ENCODE measurements at places on chromosomes 4 and X. TPM values are rescaled to one million over a fixed set of nuclear protein-coding genes. Genes with fewer than 3 reads are reported as not detected.
A peak's percentile ranks its signal among the peaks of the same experiment; 100 is the strongest.

GRCh38 chr4:48635310-48635709 is 144.8 kb downstream of the FRYL start:
- peak; percentile 64 for DNase-seq

- no peak for DNase-seq
These were observed 92.2 kb downstream of the NHSL2 start for GRCh38 chrX:72002875-72003274.

DNA sequence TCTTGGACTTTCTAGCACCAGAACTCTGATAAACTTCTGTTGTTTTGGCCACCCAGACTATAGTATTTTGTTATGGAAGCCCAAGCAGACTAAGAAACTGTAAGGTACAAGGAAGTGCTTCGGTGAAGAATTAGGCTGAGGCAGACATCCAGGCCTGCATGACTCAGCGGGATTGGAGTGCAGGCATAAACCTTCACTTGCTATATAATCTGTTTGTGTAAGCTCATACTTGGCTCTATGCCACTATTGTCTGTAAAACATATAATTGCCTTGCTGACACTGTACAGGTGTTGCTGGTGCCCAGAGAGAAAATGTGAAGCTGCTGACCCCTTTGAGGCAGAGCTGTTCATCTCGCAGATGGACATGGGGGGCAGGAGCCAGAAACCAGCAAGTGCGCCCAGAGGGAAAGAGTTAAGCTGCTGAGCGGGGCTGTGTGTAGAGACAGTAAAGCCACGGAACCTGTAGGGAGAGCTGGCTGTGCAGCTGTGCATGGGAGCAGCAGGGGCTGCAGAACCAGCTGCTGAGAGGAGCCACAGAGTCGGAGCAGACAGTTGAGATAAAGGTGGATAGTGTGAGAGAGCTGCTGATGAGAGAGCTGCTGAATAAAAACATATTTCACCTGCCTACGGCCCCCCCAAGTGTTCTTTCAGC is 96.2 kb downstream of the RBM46 start:
- DNase-seq: peak; percentile 66

DNA sequence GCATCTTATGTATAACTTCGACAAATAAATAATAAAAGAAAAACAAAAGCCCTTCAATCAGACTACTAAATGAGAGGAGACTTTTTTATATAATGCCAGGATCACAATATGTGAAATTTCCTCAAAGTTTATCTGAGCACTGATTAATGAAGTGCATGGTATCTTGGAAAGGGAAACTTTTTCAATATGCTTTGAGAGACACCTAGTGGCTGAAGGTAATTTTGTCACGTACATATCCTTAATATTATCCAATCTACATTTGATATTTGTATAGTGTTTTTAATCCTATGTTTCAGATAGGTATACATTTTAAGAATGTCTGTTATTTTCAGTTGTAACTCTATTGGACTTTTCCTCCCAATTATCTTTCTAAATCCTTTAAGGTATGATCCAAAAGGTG is 146.8 kb downstream of the KLHL4 start:
- no peak for DNase-seq

DNA sequence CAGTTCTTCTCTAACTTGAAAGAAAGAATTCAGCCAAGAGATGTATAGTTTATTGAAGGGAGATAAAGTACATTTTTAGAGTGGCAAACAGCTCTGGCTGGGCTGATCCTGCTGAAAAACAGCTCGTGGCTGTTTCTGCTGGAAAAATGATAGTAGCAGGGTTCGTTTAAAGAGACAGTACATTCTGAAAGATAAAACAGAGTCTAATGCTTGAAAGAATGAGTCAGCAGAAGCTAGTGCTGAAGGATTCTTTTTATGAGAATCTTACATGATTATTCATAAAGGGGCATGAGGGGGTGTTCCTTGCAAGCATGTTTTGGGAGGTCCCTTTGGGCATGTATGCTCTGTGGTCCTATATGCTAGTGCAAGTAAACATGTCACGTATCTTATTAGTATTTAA is 790.0 kb downstream of the PCDH18 start:
- DNase-seq: peak; percentile 40

GRCh38 chr4:3524920-3525319 is 7.3 kb downstream of the LRPAP1 start:
- no peak for DNase-seq

DNA sequence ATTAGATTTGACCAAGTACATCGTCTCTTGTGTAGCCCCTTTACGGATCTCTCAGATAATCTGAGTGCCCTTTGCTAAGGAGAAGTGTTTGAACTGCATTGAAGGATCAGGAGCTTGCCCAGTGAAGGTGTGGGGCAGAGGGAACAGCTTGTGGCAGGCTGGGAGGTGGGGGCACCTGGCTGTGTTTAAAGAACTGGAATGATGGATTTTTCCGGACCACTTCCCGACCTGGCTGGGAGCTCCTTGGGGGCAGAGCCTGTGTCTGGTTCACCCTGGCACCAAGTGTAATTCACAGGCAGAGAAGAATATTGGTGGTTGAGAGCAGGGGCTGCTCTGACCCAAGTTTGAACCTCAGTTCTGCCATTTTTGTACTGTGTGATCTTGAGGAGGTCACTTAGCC is 18.5 kb downstream of the TBC1D14 start:
- no peak for DNase-seq

DNA sequence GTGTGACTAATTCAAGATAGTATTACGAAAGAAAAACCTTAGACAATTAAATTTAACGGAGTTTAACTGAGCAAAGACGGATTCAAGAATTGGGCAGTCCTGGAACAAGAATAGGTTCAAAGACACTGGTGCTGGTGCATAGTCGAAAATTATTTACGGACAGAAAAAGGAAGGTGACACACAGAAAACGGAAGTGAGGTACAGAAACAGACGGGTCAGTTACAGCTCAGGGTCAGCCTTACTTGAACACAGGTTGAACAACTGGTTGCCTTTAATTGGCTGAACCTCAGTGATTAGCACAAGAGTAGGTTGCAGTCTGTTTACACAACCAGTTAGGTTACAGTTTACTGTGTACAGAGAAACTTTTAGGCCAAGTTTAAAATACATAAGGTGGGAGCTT is 31.5 kb downstream of the KLHL8 start:
- DNase-seq: peak; percentile 29

DNA sequence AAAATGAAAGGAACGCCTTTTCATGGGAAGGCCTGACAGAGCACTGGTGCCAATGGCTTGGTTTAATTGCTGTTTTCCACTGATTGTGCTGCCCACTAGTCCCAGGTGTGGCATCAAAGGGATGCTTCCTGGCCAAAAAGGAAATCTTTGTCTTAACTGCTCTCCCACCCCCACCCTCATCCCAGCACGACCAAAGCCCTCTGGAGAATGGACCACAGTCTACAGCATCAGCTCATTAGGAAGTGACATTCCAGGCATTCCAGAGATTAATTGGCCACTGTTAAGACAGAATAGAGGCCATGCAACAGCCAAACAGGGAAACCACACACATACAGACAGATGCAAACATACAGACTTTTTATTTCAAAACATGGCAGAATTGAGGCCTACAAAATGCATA is 143.2 kb downstream of the LHFPL1 start:
- no peak for DNase-seq

GRCh38 chr4:120843849-120844527 is 78.5 kb downstream of the PRDM5 start:
- no peak for DNase-seq

GRCh38 chrX:73214426-73215094 is at the start of gene NAP1L2:
NAP1L2 (minus strand) TSS chrX:73214851; CDS start chrX:73214492, 359 bp downstream.
- peak; percentile 51 for DNase-seq

GRCh38 chr4:101315786-101316185 is 31.5 kb downstream of the PPP3CA start:
- no peak for DNase-seq

GRCh38 chr4:28774344-28774743 is 1913.7 kb downstream of the STIM2 start:
- DNase-seq: no peak

DNA sequence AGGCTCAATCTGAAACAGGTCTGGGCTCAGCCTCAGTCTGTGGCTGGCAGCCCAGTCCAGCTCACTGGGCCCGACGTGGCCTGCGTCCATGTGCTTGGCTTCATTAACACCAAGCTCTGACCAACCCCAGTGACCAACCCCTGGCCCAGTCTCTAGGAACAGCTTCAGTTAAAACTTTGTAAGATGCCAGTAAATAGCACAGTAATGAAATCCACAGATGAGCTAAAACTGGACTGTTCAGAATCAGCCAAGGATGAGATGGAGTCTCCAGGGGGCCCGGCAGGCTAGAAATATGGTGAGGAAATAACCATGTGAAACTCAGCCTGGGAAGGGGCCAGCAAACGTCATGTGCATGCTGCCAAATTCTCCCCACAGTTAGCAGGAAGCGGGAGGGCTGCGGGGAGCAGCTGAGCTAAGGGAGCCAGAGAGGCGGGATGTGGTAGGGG is 37.1 kb upstream of the XPNPEP2 start:
- no peak for DNase-seq

GRCh38 chr4:7738458-7739076 is 201.1 kb downstream of the AFAP1 start:
- no peak for DNase-seq

- DNase-seq: peak; percentile 79
These were observed 90.5 kb upstream of the RAPGEF2 start for GRCh38 chr4:159012381-159012780.

DNA sequence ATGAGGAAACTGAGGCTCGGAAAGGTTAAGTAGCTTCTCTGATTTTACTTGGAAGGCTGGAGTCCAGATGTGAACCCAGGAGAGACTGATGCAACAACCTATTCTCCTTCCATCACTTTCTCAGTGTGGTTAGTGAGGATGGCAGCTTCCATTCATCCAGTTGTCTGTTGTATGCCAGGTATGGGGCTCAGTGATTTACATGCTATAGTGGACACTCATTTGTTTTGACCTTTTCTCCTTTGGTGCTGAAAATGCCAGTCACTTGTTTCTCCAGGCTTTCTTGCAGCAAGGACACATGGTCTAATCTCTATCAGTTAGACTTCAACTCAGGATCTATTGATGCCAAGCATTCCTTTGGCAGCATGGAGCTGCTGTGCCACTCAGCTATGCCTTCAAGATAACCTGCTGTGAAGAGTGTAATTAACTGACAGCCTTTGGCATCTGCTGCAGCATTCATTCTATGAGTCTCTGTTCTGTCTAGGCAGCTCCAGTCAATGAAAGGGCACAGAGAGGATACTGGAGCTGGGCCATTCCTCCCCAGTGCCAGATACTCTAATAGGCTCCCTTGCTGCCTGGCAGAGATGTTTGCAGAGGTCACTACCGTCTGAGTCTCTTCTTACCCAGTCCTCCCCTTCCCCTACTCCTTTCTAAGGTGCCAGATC is 11.0 kb upstream of the CWH43 start:
- DNase-seq: no peak

DNA sequence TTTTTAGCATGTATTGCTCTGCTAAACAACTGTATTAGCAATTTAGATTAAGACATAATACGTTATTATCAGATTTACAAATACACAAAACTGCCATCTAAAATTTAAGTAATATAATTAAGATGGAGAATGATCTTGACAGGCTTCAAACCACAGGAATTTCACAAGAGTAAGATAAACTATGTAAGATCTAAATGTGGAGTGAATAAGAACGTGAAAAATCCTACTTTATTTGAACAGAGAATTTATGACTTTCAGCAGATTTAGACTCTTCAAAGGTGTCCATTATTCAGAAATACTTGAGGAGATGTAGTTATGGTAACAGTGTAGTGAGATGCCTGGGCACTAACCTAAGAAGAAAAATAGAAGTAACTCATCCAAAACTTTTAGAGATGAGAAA is 73.2 kb downstream of the SLC4A4 start:
- DNase-seq: no peak

GRCh38 chrX:136126872-136127406 is 20.4 kb upstream of the FHL1 start:
- no peak for DNase-seq

GRCh38 chr4:5933116-5933515 is 40.2 kb upstream of the CRMP1 start:
- no peak for DNase-seq

DNA sequence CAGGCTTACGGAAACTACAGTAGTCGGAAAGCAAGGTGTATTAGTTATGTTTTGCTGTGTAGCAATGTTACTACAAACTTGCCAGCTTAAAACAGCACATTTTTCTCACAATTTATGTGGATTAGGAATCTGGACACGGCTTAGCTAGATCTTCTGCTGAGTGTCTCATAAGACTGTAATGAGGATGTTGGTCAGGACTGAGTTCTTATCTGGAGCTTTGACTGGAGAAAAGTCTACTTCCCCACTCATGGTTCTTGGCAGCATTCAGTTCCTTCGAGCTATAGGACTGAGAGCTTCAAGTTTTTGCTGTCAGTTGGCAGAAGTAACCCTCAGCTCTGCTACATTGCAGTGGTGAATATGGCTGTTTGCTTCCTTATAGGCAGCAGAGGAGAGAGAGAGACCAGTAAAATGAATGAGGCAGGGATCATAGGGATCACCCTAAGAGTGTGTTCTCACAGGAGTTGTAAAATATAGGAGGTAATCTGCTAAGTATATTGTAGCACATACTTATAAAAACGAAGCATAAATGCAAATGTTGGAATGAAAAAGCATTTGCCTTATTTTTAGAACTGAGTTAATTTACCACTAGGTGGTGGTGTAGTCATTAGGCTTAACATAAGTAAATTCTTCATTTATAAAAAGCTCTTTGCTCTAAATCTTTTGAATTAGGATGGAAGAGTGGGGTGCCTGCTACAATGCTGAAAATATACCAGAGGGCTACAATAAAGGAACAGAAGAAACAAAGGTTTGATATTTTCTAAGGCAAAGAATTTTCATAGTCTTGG is 38.6 kb downstream of the ALG13 start:
- no peak for DNase-seq

- DNase-seq: no peak
These were observed 138.8 kb upstream of the BANK1 start for GRCh38 chr4:101651778-101652177.

DNA sequence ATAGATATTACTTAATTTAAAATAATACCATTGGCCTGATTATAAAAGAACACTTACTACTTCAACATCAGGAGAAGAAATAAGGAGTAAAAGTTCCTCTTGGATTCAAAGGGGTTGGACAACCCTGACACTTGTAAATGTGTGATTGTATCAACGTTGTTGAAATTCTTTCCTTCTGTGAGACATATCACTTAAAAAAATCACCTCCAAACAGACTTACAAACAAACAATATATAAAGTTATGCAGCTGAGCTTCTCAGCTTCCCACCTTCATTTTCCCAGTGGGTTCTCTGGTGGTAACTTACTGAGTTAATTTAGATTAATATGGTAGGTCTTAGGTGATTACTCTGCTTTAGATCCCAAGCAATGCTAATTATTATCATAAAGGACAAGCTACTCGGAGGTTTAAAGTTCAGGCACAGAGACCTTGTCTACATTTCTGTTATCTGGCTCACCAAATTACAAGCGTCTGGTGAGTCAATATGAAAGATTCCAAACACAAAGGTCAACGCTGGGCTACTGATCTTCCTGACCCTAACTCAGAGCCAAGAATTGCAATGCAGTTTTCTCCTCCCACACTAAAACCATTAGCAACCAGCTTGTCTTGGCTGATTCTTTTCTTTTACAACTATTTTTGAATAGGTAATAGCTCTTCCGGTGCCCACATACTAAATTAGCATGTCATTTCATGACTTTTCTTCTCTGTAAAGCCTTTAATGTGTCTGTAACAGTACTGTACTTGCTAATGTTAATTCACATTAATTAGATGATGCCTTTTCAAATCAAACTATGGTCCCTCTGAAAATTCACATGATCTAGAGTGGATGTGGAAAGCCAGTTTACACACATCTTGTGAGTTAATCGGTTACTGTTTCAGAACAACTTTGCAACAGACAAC is 157.6 kb downstream of the RASL11B start:
- DNase-seq: peak; percentile 25

The CXCL1 gene
- not detected for total RNA-seq

The STBD1 gene
- total RNA-seq: 3.5 TPM

The IL21 gene
- total RNA-seq: not detected

The CENPVL1 gene
- total RNA-seq: not detected

The GJB1 gene
- not detected for total RNA-seq

The KIF4A gene
- 30.6 TPM for total RNA-seq

The MAP7D2 gene
- total RNA-seq: not detected

The STOX2 gene
- total RNA-seq: not detected

Measured in HT1080 (cell line).